ENCODE measurements at places on chromosomes 12 and 14. TPM values are rescaled to one million over a fixed set of nuclear protein-coding genes. Genes with fewer than 3 reads are reported as not detected.

DNA sequence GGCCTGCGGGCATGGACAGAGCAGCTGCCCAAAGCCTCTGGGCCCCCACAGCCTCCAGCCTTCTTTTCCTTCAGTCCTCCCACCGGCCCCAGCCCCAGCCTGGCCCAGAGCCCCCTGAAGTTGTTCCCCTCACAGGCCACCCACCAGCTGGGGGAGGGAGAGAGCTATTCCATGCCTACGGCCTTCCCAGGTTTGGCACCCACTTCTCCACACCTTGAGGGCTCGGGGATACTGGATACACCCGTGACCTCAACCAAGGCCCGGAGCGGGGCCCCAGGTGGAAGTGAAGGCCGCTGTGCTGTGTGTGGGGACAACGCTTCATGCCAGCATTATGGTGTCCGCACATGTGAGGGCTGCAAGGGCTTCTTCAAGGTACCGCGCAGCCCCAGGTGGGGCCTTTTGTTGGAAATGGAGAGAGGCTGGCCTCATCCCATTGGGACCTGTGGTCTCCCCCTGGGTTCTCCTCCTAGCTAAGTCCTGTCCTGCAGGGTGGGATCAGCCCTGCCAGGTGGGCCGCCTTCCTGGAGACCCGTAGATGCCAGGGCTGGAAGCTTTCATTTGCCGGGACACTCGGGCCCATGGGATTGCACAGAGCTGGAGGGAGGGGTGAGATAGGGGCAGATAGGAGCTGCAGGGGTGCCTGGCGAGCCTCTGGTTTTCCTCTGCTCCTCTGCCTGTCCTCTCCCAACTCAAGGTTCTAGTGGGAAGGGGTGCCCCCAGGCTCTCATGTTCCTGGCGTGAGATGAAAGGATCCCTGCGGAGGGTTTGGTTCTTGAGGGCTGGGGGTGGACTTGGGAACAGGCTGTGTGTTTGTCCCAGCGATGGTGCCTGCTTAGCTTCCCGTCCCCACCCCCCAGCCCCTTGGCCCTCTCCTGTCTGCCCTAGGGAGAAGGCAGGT, 3.8 kb downstream of the NR4A1 start:
- H3K27ac ChIP-seq, result no peak overlapping the region
- no peaks in the 10 kb centered on the region for H3K36me3 ChIP-seq
- peaks cover 19% of the 10 kb centered on the region for H3K4me1 ChIP-seq

The TAS2R19 gene
- not detected for polyA plus RNA-seq

The FZD10 gene
- not detected for polyA plus RNA-seq

The PPP1R1A gene
- not detected for polyA plus RNA-seq

- H3K4me1 ChIP-seq, result peaks cover 3% of the 10 kb centered on the region
- peak; percentile 71 for DNase-seq
- H3K36me3 ChIP-seq, result no peaks in the 10 kb centered on the region
- peak overlapping the region; percentile 1 for H3K27ac ChIP-seq
- H3K4me3 ChIP-seq, result no peak overlapping the region
Observed at GRCh38 chr14:75303381-75303789, 24.8 kb downstream of the FOS start.

- DNase-seq, result no peak
- no peak overlapping the region for H3K4me3 ChIP-seq
- peaks cover 1% of the 10 kb centered on the region for H3K27me3 ChIP-seq
Observed at GRCh38 chr14:39417014-39417413, 15.2 kb downstream of the FBXO33 start.

DNA sequence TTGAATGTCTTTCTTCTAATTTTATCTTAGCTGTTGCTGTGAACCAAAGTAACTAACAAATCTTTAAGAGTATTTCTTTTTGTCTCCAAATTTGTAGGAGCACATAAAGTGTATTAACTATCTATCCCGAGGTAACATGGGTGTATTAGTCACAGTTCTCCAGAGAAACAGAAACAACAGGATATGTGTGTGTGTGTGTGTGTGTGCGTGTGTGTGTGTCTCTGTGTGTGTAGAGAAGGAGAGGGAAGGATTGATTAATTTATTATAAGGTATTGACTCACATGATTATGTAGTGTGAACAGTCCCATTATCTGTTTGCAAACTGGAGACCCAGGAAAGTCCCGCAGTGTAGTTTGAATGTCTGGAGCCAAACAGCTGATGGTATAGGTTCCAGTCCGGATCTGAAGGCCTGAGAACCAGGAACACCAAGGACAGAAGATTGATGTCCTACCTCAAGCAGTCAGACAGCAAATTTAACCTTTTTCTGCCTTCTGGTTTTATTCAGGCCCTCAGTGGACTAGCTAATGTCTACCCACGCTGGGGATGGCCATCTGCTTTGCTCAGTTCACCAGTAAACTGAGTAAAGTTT, 14.4 kb downstream of the G2E3 start:
- H3K4me1 ChIP-seq, result peaks cover 80% of the 10 kb centered on the region
- no peak overlapping the region for H3K27ac ChIP-seq
- H3K36me3 ChIP-seq, result no peaks in the 10 kb centered on the region
- no peak for DNase-seq

The CYP46A1 gene
- polyA plus RNA-seq, result not detected

The HOXC4 gene
- 0.45 TPM for polyA plus RNA-seq

DNA sequence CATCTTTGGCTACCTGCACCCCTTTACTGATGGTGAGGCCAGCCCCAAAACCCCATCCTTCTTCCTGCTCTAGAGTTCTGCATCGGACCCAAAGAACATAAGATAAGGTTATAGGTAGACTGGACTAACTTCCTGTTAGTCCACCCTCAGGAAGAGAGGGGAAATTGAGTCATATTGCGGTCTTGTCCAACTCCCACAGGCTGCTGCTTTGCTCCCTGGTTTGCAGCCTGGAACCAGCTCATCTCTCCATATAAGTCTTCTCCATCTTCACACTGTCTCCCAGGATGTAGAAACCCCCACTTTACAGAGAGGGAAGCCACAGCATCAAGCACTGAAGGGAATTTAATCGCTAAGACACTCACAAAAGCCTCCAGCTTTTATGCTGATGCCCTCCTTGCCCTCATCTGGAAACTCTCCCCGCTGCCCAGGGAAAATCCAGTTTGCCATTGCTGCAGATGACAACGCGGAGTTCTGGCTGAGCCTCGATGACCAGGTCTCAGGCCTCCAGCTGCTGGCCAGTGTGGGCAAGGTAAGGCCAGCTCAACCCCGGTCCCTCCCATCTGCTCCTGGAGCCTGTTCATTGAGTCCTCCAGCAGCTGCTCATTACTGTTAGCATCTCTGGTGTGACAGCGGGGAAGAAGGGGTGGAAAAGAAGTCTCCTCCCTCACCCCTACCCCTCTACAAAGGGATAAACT, 85.3 kb downstream of the B4GALNT3 start:
- H3K4me1 ChIP-seq, result peaks cover 31% of the 10 kb centered on the region
- no peak overlapping the region for H3K27ac ChIP-seq

Measured in immature natural killer cell (primary cell).